ENCODE measurements at places on chromosomes 4 and X.

DNA sequence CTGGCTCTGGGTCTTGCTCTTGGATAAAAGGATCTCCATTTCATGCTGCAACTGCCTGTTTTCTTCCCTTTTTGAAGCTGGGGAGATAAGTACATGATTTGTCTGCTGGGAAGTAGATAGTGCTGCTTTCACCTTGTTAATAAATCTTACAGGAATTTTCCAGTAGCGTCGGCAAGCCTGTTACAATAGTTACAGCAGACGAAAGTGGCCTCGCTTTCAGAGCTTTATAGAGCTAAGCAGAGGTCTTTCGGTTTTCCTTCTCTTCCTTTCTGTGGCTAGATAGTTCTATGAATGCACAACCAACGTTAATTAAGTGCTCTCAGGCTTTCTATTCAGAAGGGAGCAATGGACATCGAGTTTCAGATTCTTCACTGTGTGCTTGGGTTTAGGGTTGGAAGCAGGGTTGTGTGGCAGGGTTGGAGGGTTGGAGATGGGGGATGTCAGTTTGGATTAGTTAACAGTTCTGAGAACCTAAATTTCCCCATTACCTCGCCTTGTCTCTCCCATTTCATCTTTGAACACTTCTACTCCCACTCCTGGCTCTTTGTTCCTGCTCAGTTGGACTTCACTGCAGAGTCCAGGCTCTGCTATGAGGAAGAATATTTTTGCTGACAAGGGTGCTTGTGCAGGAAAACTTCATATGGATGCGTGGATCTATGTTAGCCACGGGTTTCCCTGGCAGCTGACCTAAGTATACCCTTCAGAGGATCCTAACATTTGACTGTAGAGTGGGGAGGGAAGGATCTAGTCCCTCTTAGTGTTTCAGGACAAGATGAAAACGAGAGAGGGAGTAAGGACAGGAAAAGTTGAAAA, 237.9 kb downstream of the ARHGAP10 start:
- DNase-seq: no peak

- DNase-seq: no peak
Observed at GRCh38 chr4:169238445-169238844, 32.3 kb downstream of the SH3RF1 start.

DNA sequence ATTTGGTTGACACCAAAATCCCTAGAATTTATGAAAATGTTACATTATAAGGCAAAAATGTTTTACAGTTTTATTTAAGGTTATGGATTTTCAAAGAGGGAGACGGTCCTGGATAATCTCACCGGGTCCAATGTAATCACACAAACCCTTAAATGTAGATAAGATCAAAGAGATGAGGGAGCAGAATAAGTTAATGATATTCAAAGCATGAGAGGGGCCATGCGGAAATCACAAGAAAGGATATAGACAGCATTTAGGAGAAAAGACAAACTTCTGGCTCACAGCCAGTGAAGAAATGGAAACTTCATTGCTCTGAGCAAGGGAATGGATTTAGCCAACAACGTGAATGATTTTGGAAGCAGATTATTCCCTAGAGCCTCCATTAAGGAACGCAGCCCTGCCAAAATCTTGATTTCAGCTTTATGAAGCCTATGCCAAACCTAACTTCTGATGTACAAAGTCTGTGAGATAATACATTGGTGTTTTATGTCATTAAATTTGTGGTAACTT, 684.4 kb upstream of the GNPDA2 start:
- no peak for DNase-seq

- DNase-seq: no peak
Observed at GRCh38 chr4:23890369-23891063, 669 bp upstream of the PPARGC1A start.

- no peak for DNase-seq
Observed at GRCh38 chr4:187612301-187612700, 383.3 kb upstream of the ZFP42 start.

Data from central memory CD4-positive, alpha-beta T cell (primary cell).